ENCODE measurements at places on chromosomes 3 and 15.

- DNase-seq: peak; percentile 70
Measured at GRCh38 chr3:127784865-127785710, 37.2 kb downstream of the MGLL start.

- DNase-seq: no peak
Measured at GRCh38 chr3:98246142-98246541, 17.9 kb upstream of the OR5H6 start.

DNA sequence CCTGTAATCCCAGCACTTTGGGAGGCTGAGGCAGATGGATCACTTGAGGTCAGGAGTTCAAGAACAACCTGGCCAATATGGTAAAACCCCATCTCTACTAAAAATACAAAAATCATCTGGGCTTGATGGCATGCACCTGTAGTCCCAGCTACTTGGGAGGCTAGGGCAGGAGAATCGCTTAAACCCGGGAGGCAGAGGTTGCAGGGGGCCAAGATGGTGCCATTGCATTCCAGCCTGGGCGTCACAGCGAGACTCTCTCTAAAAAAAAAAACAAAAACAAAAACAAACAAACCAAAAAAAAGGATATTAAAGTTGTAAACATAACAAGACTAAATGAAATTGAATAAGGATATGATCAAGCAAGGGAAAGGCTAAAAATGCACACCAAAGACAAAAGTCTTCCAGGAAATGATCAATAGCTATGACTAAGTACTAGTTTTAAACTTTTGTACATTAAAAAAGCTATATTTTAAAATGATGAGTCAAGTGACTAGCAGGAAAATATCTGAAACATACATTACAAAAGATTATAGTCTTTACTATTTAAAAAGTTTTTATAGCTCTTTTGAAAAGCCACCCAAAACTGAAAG, 28.6 kb downstream of the KLHL6 start:
- no peak for DNase-seq

DNA sequence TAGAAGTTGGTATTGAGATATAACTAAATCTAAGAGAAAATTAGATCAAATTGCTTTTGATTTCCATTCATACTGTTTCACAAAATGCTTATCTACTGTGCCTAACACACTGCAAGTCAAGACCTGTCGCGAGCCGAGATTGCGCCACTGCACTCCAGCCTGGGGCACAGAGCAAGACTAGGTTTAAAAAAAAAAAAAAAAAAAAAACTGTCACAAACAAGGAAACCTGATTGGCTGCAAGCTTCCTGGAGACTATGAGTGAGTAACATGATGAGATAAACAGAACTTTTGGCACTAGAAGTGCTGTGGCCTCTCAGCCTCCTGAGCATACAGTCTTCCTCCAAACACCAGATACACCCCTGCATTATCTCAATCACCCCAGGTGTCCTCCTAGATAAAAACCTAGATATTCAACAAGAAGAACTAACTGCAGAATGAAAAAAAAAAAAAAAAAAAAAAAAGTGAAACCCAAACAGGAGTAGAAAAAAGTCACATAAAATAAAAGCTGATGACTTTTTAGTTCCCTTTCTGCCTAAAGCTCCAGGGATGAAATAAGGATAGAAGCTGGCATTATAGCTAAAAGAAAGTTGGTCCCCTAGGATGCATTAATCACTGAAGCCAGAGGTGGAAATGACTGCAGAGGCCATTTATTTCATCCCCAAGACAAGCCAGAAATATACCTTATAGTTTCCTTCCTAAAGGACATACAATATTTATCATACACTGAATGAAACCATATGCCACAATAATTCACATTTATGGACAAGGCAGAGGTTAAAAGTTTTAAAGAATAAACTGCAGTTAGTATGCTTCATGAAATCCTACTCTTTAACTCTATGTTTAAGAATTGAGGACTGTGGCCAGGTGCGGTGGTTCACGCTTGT, 82.4 kb downstream of the P3H2 start:
- DNase-seq: peak; percentile 53

GRCh38 chr3:119145128-119145499, 851 bp upstream of the TEX55 start:
- DNase-seq: no peak

- no peak for DNase-seq
Measured at GRCh38 chr3:154142608-154143007, 21.4 kb downstream of the ARHGEF26 start.

DNA sequence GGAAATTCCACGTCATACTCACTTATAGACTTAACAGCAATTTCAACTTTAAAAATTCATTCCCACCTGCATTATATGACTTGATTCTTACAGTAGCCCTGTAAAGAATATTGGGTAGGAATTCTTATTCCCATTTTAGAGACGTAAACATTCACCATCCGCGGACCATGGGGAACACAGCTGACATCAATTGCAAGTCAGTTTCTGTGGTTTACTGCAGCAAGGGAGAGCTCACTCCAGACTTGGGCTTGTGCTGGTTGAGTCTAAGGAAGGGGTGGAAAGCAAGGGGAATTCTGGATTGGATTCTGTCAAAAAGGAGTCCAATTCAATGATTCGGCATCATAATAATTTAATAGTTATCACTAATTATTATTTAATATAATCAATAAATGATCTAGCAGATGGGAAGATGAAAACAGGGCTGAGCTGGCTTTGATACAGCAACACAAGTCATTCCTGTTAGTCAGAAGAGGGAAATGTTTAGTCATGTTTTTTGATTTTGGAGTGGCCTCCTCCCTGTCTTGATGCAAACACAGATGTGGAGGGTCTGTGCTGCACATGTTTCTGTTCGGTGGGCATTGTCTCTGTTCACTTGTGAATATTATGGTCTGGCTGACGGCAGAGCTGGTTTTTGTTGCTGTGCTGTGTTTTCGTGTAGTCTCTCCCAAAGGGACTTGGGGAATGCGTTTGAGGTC, 9.7 kb downstream of the LIPC start:
- no peak for DNase-seq

DNA sequence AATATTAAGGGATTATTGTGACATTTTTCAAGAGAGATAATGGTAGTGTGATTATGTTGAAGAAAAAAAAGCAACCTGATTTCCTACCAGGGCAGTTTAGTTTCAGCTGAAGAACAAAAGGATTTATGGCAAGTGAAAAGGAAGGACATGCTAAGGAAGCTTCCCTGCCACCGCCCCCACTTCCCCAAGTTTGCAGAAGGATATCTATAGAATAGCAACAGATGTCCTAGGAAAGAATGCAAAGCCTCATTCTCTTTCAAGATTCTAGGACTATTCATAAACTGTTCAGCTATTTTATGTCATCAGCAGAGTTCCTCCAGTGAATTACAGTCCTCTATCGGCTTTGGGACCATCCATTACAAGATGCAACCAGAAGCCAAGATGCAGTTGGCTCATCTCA, 160.8 kb downstream of the SATB1 start:
- DNase-seq: no peak

DNA sequence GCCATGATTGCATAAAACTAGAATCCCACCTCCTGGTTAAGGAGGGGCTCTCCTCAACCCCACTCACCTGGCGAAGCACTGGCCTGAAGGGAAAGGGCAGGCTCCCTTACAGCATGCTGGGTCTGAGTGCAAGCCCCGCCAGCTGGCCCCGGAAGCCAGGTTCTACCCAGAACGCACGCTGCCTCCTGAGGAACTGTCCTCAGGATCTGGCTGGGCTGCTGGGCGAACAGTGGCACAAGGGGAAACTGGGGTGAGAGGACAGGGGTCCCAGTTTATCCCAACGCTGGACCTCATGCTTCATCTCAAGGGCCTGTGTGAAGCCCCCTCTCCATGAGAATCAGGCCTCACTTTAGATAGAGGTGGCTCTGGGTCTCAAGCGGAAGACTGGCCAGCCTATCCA, 47.5 kb downstream of the NUP210 start:
- DNase-seq: no peak

GRCh38 chr3:70974747-70975146, 608.8 kb downstream of the FOXP1 start:
- DNase-seq: no peak

DNA sequence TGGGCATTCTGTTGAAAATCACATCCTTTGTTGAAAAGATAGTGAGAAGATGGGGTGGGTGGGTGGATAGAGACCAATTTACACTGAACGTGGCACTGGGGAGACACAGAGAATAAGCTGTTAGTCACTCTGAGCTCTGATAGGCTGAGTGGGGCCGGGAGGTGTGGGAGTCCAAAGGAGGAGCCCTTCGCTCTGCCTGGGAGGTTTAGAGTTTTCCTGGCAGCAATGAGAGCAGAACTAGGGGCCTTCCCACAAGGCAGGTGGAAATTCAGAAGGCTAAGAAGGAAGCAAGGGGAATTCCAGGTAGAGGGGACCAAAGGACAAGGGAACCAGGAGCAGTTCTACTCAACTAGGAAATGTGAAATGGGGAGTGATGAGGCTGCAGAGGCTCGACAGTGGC, 272.7 kb downstream of the RPLP1 start:
- no peak for DNase-seq
